Stimulated activated CD4-positive, alpha-beta T cell treated with anti-CD3 and anti-CD28 coated beads, TNF-alpha, amount 100 ng/mL, for 48 hours (primary cell): ENCODE measurements at places on chromosomes 16 and 17.

- DNase-seq = no peak
Observed at GRCh38 chr16:67613808-67614207, 31.1 kb upstream of the CARMIL2 start.

- DNase-seq = no peak
Observed at GRCh38 chr16:20409398-20410120, at the start of gene ACSM5. Gene ACSM5 (plus strand): TSS chr16:20409534. CDS start chr16:20411485, 1,951 bp downstream.

GRCh38 chr17:27257031-27257357, 36.9 kb upstream of the WSB1 start:
- no peak for DNase-seq

DNA sequence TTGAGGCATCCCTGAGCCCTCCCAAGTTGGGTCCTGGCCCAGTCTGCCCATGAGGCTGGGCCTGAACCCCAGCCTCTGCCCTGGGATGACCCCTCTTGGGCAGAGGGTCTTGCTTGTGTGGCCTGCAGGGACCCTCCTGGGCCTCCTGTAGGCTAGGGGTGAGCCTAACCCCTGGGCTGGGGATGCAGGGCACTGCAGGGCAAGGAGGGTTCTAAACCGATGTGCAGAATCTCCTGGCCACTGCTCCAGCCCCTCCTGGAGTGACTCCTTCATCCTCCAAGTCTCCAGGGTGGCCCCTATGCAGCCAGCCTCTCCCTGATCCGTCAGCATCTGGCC, 37.5 kb downstream of the LGALS9 start:
- DNase-seq = no peak

DNA sequence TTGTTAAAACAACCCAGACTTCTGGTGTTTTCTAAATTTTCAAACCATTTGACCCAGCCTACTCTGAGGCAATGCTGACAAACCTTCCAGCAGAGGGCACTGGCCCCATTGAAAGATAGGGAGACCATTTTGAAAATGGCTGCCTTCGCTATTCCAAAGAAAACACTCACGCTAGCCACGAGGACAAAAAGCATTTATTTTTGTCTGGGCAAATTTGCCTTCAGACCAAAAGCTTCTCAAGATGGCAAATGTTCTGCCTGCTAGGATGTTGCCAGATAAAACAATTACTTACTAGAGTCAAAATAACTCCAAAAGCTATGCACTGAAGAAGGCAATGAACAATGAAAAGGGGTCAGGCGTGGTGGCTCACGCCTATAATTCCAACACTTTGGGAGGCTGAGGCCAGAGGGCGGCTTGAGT, 296.7 kb upstream of the IRX5 start:
- DNase-seq = no peak

DNA sequence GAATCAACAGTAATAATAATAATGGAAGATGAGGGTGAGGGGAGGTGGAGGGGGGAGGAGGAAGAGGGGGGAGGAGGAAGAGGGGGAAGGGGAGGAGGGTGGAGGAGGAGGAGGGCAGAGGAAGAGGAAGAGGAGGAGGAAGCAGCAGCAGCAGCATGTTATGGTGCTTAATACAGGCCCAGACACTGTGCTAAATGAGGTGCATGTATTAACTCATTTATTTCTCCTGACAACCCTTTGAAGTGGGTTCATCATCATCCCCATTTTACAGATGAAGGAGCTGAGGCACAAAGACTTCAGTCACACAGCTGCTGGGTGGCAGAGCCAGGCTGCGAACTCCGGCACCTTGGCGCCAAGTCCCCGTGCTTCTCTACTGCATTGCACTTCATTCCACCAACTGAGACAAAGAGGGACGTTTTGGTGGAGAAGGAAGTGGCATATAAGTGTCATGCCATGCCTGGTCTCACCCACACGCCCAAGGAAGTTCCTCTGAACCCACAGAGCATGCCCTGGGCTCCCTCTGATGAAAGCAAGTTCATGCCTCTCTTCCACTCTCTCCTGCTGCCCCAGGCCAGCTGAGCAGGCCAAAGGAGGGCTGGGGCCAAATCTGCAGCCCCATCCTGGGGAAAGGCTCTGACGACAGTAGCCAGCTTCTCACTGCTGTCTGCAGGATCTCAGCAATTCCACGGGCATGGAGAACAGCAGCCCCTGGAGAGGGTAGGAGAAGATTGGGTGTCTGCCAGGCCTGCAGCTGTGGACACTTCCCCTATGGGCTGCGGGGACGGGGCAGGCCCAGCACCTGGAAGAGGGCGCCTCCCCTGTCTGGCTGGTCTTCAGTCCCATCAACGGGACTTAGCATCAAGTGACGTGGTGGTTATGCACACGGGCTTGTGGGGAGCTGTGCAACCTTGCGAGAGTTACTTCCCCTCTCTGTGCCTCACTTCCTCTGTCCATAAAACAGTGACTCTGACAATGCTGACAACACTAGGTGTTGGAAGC, 21.8 kb downstream of the XYLT1 start:
- DNase-seq = no peak

GRCh38 chr17:63552211-63552610, 1.9 kb downstream of the DCAF7 start:
- DNase-seq = no peak

- no peak for DNase-seq
Observed at GRCh38 chr16:47524007-47524405, 62.9 kb downstream of the PHKB start.

DNA sequence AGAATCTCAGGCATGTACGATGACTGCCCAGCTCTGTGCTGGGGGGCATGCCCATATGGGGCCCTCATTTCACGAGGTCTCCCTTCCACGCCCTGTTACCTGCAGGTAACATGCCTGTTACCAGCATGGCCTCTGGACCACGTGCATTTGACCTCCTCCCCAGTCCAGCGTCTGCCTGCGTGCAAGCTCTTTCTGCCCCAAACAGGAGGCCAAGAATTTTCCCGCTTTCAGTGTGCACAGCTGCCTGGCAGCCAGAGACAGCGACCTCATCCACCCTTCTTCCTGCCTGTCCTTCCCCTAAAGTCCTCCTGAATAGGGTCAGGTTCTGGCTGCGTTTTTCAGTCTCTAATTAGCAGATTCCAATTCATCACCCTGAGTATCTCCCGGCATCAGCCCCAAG, 306.5 kb upstream of the ZFHX3 start:
- no peak for DNase-seq

DNA sequence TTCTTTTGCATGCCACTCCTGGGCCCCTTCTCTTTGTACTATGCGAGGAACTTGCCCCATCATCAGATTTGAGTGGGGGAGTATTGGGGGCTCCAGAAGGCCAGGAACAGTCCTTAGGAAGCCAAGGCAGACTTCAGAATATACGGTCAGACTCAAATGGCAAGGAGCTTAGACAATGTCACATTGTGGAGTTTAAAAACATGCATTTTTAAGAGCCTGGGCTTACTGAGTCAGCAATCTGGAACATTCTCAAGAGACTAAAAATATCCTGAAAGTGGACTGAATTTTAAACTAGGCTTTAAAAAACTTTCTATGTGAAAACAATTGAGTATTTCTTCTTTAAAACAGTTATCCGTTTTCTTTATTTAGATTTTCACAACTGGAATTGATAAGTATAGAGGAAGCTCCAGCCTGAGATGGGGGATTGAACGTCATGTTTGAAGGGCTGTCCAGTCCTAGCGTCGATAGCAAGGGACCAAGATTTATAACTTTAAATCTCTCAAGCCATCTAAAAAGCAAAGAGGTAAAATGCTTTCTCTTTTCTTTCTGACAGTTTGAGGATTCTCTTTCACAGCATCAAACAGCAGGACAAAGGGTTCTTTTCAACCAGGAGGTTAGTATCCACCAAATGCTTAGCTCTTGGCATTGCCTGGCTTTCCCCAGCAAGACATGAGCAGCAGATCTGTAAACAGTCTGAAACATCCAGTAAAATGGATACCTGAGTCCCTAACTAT, 45.8 kb upstream of the CDRT4 start:
- no peak for DNase-seq

DNA sequence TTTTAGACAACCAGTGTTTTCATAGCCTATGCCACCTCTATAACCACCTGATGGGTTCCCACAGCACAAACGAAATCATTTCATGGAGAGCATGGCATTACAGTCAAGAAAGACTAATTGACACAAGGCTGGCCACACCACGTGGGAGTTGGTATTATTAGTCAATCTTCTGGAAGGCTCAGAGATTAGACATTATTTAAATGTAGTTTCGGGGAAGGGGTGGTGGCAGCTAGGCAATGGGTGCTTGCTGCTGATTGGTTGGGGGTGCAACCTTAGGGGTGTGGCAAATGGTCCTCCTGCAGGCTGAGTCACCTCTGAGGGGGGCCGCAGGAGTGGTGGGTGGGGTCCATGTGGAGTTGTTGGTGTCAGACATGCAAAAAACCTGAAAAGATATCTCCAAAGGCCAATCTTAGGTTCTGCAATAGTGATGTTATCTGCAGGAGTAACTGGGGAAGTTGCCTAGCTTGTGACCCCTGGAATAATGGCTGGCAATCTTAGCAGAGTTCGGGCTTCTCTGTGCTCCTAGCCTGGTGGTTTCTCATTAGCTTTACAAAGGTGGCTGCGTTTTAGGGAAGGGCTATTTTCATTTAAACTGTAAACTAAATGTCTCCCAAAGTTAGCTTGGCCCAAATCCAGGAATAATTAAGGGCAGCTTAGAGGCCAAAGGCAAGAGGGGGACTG, 4.6 kb downstream of the TEN1 start:
- no peak for DNase-seq

- DNase-seq = no peak
Observed at GRCh38 chr16:19505600-19506303, 16.1 kb downstream of the GDE1 start.

- DNase-seq = peak; percentile 70
Observed at GRCh38 chr17:37047631-37048104, 98.9 kb downstream of the AATF start.

DNA sequence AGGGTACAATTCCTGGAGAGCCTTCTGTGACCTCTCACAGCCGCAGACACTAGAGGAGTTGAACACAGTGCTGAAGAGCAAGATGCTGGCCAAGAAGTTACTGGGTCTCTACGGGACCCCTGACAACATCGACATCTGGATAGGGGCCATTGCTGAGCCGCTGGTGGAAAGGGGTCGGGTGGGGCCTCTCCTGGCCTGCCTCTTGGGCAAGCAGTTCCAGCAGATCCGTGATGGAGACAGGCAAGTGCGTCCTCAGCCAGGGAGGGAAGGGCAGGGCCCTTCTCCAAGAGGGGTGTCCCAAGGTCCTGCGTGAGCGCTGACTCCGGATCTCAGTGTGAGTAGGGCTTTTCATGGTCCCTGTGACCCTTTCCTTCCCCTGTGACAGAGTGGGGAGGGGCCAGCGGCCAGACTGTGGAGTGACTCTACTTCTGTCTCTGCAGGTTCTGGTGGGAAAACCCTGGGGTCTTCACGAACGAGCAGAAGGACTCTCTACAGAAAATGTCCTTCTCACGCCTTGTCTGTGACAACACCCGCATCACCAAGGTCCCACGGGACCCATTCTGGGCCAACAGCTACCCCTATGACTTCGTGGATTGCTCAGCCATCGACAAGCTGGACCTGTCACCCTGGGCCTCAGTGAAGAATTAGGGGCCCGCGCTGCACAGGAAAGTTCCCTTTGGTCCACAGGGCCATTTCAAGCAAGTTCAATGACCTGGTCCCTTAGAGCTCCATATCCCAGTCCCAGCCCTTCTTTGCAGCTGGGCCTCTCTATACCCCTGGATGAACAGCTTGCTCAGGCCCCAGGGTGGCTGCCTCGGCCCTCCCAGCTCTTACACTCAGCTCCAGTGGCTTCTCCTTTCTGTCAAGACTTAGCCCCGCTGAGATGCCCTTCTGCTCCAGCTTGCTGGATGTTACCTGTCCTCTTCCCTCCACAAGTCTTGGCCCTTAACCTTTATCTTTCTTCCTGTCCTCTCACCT, 13.1 kb downstream of the MPO start:
- no peak for DNase-seq

DNA sequence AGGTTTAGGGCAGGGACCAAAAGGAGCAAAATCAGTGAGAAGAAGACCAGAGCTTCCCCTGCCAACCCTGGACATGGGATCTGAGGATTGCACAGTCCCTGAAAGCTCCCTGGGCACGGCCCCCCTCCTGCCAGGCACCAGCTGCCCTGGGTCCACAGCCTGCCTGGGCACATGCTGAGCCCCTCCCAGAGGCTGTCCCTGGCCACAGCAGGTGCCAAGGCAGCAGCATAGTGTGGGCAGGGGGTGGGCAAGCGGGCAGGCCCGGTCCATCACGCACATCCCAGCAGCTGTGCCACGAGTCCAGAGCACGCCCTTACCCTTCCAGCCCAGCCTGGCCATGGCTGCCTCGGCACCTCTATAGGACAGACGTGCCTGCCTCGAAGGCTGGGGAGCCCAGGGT, 12.7 kb downstream of the SCN4A start:
- no peak for DNase-seq

DNA sequence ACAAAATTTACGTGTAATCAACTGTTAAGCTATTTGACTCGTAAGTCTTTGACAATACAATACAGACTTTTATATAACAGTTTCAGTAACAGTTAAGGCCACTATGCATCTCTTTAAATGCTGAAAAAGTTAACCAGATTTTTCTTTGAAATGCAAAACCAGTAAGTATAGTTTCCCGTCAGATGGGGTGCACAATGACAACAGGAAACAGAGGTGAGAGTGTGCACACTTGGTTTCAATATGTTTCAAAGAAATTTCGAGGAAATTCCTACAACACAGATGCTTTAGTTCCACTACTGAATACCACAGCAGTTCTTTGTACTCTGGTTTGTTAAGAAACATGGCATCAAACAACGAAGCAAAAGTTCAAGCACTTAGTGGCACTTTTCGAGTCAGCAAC, 48.4 kb downstream of the RNF157 start:
- no peak for DNase-seq

GRCh38 chr17:77726549-77727006, 231.9 kb upstream of the TNRC6C start:
- no peak for DNase-seq

DNA sequence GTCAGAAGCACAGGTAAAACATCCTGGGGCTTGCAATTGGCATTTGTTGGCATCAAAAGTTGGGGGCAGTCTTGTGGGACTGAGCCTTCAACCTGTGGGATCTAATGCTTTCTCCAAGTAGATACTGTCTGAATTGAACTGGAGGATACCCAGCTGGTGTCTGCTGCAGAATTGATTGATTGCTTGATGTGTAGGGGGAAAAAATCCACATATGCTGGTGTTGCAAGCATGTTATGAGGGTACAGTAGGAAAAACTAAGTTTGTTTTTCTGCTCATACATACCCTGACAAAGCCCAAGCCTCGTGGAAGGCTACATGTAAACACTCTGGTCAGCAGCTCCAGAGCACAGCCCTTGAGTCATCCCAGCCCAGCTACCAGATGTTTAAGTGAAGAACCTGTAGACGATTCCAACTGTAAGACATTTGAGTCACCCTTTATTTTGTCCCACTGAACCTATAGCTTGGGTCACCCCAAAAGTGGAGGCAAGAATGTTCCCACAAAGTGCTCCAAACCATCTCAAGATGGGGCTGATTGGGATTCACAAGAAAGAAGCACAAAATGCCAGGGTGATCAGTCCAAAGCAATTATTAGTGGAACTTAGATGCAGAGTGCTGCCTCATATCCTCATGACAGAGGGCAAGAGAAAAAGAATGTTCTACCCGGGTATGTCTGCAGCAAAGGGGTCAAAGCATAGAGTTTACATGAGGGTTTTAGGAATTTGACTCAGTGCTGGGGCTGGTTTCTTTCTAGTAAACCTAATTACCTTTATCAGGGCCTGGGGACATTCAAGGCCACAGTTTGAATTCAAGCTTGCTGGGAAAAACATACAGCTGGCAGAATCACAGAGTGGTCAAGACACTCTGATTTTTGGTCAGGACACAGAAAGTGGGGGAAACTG, 9.6 kb upstream of the APPBP2 start:
- no peak for DNase-seq
